Natural killer cell (primary cell): ENCODE measurements at places on chromosomes 7 and 10.

DNA sequence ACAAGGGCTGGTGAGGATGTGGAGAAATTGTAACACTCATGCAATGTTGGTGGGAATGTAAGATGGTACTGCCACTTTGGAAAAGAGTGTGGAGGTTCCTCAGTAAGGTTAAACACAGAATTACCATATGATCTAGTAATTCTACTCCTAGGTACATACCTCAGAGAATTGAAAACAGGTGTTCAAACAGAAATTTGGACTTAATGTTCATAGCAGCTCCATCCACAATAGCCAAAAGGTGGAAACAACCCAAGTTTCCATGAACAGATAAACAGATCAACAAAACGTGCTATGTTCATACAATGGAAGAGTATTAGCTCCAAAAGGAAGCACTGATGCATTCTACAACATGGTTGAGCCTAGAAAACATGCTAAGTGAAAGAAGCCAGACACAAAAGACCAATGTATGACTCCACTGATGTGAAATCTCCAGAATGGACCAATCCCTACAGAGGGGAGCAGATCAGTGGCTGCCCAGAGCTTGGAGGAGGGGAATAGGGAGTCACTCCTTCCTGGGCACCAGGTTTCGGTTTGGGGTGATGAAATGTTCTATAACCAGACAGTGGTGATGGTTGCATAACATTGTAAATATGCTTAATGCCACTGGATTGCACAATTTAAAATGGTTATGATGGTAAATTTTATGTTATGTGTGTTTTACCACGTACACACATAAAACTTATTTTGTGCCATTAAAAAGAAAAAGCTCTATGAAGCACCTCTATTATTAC is 5.7 kb upstream of the WDR86 start:
- no peak for DNase-seq

DNA sequence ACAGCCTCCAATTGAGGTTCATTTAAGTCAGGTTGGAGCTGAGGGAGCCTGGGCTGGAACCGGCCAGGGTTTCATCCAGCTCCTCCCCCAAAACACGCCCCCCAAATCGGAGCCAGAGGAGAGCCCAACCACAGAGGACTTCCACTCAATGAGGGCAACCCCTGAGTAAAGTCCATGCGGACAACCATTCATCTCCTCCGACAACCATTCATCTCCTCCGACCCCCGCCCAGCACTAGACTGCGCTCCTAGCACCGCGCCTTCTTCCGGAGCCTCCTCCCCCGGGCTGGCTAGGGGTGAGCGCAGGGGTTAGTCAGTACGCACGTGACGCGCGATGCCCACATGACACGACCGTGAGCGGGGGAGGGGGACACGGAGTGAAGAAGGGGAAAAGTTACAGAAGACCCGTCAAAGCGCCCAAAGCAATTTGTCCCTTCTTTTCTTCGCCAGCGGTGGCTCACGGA is 1.4 kb downstream of the MAGI2 start:
- DNase-seq = no peak

GRCh38 chr7:65809259-65809981 is 63.5 kb upstream of the VKORC1L1 start:
- no peak for DNase-seq

DNA sequence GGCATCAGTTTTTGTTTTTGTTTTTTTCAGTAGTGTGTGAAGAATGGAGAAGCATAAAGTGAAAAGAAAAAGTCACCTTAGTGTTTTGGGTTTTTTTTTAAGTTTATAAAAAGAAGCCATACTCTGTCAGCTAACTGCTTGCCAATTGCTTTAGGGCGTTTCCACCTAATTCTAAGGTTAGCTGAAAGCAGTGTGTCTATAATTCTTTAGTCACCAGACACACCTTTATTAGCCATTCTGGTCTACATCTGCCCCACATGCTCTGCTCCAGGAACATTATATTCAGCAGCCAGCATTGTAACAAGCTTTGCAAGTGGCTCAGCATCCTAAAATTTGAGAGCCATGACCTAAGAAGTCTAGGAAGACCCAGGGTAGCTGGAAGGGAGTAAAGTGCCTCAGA is 14.1 kb upstream of the SLC16A12 start:
- DNase-seq = no peak

GRCh38 chr10:95832216-95833041 is 75.3 kb upstream of the CC2D2B start:
- DNase-seq = peak; percentile 52

GRCh38 chr7:135320268-135320667 is 86.6 kb downstream of the STRA8 start:
- no peak for DNase-seq

DNA sequence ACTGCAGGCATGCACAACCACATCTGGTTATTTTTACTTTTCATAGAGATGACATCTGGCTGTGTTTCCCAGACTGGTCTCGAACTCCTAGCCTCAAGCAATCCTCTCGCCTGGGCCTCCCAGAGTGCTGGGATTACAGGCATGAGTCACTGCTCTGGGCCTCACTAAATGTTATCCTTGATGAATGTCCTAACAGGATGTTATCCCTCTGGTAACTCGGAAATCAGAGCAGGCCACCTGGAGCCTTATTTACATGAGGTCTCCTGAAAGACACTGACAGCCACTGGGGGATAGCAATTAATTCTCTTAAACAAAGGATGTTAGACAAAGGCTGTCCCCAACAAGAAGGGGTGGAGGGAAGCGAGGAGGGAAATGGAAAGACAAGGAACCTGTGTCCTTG is 4.5 kb upstream of the ZNF438 start:
- no peak for DNase-seq

DNA sequence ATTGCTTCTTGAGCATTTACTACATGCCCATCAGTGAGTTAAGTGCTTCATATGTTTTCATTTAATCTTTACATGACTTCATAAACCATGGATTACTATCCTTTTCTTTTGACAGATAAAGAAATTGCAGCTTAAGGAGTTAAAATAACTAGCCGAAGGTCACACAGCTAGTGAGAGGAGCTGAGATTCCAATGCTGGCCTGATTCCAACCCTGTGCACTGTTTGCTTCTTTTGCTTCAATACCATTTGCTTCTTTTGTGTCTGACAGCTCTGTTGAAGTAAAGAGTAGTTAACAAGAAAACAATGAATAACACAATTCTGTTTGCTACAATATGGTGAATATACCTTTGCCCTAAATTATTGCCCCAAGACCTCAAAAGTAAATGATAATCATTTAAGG is 132.4 kb downstream of the GRM3 start:
- no peak for DNase-seq

GRCh38 chr7:50309721-50310120 is 5.2 kb downstream of the IKZF1 start:
- DNase-seq = no peak

DNA sequence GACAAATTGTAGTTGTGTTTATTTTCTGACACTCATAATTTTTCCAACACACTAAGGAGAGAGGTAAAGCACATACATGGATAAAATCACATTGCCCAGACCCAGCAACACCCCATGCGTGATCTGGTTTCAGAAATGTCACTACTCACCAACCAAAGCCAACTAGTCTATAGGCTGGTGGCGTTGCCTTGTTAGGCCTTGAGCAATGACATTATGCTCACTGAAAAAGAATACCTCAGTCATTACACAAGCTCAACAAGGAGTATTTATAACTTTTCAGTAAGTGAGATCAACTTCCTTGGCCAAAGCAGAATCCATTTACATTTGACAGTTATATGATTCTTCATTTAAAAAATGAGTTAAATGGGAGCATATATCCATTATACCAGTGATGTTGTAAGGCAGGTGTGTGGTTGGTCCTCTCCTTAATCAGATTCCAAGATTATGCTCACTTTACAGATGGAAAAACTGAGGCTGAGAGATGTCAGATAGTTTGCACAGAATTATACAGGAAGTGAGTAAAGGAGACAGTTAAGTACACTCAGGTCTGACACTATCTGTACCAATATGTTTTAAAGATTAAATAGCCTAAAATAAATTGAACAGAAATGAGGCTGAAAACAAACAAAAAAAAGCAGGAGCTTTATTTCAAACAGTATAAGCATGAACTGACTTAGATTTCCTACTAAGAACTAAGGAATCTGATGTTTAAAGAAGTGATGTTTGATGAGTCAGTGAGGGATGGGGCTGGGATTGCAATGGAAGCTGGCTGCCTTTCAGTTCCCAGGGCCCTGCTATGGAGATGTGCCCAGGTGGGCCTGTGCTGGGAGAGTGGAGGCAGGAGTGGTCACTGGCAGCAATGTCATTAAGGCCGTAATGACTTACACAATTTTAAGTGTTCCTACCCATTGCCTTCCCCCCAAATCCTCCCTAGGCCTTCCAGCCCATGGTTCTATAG is 118.3 kb downstream of the RAPGEF5 start:
- DNase-seq = no peak

DNA sequence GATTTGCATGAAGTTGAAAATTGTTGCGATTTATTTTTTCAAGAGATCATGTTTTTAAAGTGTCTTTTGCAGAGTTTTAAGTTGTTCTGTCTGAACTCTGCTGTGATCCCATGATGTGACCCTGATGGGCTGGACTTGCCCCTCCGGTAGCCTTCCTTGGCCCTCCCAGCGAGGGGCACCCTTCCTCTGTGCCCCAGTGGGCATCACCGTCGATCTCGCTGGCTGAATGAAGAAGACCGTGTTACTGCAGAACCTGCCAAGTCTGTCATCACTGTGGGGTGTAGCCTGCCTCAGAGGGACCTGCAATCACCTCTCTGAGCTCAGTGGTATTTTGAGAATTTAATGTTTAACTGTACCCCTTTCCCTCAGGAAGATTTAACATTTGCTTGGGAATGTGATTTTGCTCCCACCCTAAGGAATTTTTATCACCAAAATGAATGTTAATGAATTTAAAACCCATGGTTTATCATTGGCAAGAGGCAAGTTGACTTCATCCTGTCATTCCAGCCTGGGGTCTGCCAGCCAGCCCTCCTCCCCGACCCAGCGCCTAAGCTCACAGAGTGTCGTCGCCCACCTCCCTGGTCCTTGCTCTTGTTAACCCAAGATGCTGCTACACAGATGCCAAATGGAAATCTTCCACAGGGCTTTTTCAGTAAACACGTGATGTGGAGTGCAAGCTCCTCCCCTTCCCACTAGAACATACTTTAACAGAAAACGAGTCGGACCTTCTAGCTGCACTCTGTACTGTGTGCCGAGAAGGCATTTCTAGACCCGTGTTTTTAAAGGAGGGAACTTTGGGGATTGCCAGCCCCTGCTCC is 115.4 kb downstream of the NT5C2 start:
- no peak for DNase-seq

GRCh38 chr10:125709553-125710474 is 9.7 kb upstream of the EDRF1 start:
- no peak for DNase-seq

DNA sequence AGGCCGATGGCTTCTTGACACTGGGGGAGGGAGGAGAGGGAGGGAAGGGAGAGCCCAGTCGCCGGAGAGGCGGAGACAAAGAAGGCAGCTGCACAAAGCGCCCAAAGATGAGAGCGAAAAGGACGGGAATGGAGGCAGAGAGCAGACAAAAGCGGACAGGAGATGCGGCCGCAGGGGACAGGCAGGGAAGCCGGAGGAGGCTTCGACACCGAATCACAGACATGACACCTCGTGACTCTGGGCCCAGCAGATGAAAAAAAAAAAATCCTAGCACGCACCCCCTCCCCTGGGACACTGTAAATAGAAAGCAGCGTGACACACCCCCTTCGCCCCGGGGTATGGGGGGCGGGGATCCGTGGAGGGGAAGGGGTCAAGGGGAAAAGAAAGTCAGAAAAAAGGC is 976 bp downstream of the NAT16 start:
- DNase-seq = no peak

DNA sequence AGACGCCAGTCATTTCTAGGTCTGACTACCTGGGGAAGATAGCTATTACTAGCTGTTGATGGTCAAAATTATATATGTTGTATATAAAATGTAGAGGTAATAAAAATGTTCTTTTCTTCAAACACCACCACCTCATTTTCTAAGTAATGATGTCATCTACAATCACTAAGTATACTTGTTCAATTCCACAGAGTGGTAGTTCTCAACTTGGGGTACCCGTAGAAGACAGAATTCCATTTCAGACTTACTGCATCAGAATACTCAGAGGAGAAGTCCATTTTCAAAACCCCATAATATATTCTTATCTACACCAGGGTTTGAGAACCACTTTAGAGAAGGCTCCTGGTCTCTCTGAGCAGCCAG is 191.9 kb downstream of the PTN start:
- DNase-seq = no peak

GRCh38 chr10:8137272-8137681 is 82.8 kb downstream of the GATA3 start:
- no peak for DNase-seq

DNA sequence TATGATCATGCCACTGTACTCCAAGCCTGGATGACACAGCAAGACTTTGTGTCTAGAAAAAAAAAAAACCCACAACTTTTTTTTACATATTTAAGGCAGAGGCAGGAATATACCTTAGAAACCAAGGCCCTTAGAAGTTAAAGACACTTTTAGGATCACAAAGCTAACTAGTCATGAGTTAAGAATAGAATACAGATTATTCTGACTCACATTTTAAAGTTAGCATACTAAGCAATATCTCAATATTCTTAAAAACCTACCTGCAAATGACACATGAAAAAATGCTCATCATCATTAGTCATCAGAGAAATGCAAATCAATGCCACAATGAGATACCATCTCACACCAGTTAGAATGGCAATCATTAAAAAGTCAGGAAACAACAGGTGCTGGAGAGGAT is 177.7 kb downstream of the CHCHD3 start:
- no peak for DNase-seq

DNA sequence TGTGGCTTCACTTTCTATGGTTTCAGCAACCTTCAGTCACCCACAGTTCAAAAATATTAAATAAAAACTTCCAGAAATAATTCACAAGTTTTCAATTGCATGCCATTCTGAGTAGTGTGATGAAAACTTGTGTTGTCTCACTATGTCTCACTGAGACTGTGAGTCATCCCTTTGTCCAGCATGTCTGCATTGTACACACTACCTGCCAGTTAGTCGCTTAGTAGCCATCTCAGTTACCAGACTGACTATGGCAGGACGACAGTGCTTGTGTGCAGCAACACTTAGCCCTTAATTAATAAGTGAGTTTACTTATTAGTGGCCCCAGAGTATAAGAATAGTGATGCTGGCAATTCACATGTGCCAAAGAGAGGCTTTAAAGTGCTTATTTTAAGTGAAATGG is 22.5 kb downstream of the CCDC186 start:
- no peak for DNase-seq

GRCh38 chr10:17644485-17644943 is 563 bp downstream of the STAM start:
- no peak for DNase-seq
